Lower lobe of right lung (tissue), 2 donors: ENCODE measurements at places on chromosomes 12 and 14. TPM values are rescaled to one million over a fixed set of nuclear protein-coding genes. Genes with fewer than 3 reads are reported as not detected.

- DNase-seq: peak; percentile 43
- no peaks in the 10 kb centered on the region for H3K36me3 ChIP-seq
- no peaks in the 10 kb centered on the region for H3K27me3 ChIP-seq
- H3K4me1 ChIP-seq: peaks cover 38% of the 10 kb centered on the region
Measured at GRCh38 chr14:35355981-35356841, 48.3 kb downstream of the NFKBIA start.

- H3K4me3 ChIP-seq: no peak overlapping the region
- H3K27me3 ChIP-seq: no peaks in the 10 kb centered on the region
- H3K36me3 ChIP-seq: no peaks in the 10 kb centered on the region
- H3K27ac ChIP-seq: no peak overlapping the region
Measured at GRCh38 chr12:105352940-105353635, 22.6 kb downstream of the C12orf75 start.

- H3K27me3 ChIP-seq: no peaks in the 10 kb centered on the region
- H3K36me3 ChIP-seq: no peaks in the 10 kb centered on the region
- H3K27ac ChIP-seq: no peak overlapping the region
- no peak for DNase-seq
- no peak overlapping the region for H3K4me3 ChIP-seq
Measured at GRCh38 chr14:55301437-55302121, 30.4 kb downstream of the FBXO34 start.

- H3K36me3 ChIP-seq: no peaks in the 10 kb centered on the region
- H3K27me3 ChIP-seq: no peaks in the 10 kb centered on the region
- H3K4me1 ChIP-seq: no peaks in the 10 kb centered on the region
Measured at GRCh38 chr12:41151793-41152192, 36.3 kb upstream of the PDZRN4 start.

The IFT81 gene
- 12.5 TPM for total RNA-seq

- no peak for DNase-seq
- no peak overlapping the region for H3K27ac ChIP-seq
- no peak overlapping the region for H3K4me3 ChIP-seq
- H3K27me3 ChIP-seq: no peaks in the 10 kb centered on the region
- no peaks in the 10 kb centered on the region for H3K36me3 ChIP-seq
Measured at GRCh38 chr12:116620124-116620491, 60.9 kb downstream of the MAP1LC3B2 start.

The GPR132 gene
- 7.2 TPM for total RNA-seq

DNA sequence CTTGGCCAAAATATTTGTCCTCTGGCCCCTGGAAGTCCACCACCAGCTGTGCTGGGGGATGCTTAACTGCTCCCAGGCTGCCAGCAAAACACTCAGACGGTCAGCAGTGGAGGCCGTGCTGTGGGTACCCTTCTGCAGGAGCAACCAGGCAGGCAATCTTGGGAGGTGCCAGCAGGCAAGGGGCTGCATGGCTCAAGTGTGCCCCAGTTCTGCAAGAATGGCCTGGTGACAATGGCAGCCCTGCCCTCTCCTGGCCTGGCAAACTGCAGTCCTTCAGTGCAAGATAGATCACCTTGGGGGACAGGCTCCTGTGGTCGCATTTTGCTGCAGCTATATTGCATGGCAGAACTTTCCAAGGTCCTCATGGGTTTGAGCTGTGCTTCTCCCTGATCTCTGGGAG lies 728.3 kb downstream of the TMTC2 start:
- H3K4me1 ChIP-seq: no peaks in the 10 kb centered on the region
- no peak overlapping the region for H3K4me3 ChIP-seq
- no peak overlapping the region for H3K27ac ChIP-seq
- no peak for DNase-seq

DNA sequence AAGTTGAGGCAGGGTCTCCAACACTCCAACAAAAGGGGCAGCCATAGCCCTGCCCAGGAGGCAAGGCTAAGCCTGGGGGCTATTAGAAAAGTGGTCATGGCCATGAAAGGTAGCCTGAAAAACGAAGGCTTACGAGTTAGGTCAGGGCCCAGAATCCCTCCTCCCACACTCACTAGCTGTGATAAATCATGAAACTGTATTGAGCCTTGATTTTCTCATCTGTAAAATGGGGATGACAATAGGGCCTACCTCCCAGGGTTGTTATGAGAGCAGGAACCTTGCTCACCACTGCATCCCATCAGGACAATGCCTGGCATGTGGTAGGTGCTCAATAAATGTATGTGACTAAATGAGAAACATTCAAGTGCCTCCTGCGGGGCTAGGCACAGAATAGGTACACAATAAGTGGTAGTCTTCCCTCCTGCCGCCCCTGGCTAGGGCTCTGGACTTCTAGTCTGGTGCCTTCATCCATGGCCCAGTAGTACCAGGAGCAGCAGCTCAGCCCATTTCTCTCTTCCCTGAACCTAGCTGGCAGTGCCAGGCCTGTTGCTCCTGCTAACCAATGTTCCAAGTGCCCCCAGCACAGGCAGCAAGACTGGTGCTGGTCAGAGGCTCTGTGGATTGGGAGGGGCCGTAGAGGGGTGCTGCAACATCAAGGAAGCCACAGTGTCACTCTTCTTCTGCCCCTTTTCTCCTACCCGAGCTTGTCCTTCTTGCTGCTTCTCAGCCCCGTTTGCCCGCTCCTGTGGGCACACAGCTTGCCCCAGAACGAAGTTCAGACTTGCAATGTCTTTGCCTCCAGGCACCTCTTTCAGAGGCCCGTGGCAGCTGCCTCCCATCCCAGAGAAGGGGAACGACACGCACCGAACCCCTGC lies 7.8 kb downstream of the PGF start:
- H3K27ac ChIP-seq: no peak overlapping the region
- H3K4me1 ChIP-seq: peaks cover 20% of the 10 kb centered on the region
- H3K4me3 ChIP-seq: no peak overlapping the region
- no peaks in the 10 kb centered on the region for H3K27me3 ChIP-seq
- no peak for DNase-seq
- no peaks in the 10 kb centered on the region for H3K36me3 ChIP-seq
